GM03348 (cell line): ENCODE measurements at places on chromosomes 1 and 21.
A peak's percentile ranks its signal among the peaks of the same experiment; 100 is the strongest.

DNA sequence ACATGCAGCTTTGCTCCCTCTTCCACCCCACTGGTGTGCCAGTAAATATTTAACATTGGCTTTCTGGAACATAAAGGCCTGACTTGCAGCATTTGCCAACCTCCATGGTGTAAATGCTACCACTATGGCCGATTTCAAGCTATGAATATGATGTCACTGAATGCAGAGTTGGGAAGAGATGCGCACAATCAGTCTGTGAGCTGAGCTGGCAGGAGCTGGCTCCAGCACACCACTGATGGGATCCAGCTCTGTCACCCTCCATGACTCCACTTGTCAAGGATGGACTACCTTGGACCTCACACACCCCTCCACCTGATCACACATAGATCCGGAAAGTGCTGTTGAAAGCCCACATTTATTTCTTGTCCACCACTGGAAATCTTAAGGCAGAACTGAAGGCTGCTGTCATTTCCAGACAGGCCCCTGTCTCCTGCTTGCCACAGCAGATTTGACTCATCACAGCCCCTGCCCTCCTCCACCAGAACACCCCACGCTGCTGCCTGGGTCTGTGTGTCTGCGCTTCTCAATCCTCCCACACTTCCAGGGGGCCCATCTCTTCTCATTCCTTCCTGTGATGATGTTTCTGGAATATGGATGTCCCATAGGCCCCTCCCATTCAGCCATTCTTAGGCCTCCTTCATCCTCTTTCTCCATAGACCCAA, 82.2 kb upstream of the BCAR3 start:
- DNase-seq, result no peak

DNA sequence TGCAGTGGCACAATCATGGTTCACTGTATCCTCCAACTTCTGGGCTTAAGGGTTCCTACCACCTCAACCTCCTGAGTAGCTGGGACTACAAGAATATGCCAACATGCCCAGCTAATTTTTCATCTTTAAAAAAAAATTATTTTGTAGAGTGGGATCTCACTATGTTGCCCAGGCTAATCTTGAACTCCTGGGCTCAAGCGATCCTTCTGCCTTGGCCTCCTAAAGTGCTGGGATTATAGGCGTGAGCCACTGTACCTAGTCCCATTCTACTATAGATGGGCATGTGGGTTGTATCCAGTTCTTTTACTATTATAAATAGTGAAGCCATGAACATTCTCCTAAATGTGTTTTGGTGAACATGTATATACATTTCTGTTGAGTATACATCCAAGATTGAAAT, 57.9 kb upstream of the PAXBP1 start:
- no peak for DNase-seq

GRCh38 chr1:41370756-41371420, 9.7 kb downstream of the FOXO6 start:
- DNase-seq, result no peak

GRCh38 chr1:25113086-25113485, 119.2 kb downstream of the SYF2 start:
- DNase-seq, result no peak

DNA sequence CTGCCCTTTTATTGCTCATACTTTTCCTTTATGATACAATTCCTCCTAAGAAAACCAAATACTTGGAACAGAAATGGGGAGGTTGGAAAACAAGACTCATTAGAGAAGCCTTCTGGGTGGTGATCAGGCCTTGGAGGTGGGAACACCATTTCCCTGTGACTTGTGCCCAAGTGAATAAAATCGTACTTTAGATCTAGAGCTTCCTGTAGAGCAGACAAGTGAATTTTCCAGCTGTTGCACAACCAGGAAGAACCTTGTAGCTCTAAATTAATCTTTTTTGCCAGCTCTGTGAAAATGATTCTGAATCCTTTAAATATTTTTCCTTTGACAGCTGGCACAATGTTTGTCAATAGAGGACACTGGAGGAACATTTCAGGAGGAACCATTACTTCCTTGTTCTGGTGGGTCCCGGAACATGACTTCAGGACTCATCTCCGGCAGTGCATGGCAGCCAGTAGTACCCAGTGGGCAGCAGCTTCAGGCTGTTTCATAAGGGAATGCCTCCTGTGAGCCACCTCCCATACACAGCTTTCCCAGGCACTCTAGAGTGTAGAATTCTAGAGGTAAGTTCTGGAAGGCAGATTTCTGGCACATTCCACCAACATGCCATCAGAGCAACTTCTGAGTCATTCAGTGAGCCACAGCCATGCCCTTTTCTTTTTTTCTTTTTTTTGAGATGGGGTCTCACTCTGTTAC, 5.5 kb upstream of the SNAPIN start:
- peak; percentile 44 for DNase-seq

- DNase-seq, result no peak
Measured at GRCh38 chr1:159554696-159555095, 18.9 kb upstream of the OR10J5 start.

DNA sequence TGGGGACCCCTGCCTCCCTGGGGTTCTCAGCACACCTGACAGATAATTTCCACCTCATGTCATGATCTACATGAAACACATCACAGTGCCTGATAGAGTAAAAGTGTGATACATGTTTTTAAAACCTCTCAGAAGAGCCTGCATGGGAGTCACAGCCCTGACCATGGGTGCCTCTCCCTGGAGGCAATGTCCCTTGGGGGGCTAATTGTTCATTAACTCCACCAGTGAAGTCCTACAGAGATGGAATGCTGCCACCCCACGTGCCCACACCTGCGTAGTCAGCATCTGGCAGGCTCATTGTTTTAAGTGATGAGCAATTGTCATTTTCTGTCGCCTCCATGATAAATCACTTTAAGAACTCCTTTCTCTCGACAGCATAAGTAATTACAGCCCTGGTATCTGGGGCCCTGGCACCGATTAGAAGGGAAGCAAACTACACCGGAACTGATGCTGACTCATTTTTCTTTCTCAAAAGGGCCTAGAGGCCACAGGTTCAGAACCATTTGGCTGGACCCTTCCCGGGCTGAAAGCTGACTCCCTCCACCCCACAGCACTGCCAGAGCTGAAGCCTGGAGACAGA, 109.6 kb upstream of the GJB5 start:
- DNase-seq, result no peak

DNA sequence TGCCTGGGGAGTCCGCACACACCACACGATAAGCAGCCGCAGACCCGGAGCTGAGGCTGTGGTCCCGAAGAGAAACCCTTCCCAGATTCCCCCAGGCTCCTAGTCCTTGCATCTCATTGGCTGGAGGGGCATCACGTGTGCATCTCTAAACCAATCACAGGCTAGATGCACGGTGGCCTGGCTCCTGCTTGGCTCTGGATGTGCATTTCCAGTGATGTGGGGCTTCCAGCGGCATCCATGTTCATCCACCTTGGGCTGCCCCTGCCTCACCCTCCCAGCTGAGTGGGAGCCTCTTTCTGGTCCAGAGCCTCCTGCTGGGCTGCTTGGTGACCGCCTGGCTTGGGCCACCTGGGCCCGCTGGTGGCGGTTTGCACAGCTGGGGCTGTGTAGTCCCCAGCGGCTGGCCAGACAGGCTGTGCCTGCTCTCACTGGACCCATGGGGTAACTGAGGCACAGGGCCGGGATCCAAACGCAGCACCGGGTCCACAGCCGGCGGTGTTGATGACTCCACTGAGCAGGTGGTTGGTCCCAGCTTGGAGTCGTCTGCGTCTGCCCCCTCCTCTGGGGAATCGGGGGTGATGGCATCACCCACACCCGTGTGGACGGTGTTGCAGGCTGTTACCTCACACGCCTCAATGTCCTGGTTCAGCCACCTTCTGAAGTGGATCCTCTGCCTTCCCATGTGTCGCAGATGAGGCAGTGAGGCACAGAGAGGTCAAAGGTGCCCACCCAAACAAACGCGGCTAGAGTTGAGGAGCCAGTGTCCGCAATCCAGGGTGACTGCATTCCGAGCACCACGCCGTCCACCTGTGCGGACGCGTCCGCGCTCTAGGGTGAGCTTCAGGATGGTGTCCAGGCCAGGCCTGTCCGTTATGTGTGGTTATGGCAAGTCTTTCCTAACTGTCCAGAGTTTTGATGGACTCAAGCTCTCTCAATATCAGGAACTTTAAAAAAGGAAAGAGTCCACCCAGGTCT, 41.3 kb downstream of the COL6A1 start:
- peak; percentile 84 for DNase-seq

DNA sequence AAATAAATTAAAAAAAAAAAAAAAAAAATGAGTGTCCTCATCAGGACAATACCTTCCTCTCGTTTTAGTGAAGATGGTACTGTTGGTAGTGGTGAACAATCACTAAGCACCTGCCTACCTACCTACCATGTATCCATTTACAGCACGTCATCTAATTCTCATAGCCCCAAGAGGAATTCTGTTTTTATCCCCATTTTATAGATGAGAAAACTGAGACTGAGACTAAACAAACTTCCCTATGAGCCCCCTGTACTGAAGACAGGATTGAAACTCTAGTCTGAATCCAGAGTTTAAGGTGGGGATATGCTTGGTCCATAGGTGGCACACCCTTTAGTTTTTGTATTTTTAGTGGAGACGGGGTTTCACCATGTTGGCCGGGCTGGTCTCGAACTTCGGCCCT, 17.3 kb upstream of the THEMIS2 start:
- DNase-seq, result no peak

DNA sequence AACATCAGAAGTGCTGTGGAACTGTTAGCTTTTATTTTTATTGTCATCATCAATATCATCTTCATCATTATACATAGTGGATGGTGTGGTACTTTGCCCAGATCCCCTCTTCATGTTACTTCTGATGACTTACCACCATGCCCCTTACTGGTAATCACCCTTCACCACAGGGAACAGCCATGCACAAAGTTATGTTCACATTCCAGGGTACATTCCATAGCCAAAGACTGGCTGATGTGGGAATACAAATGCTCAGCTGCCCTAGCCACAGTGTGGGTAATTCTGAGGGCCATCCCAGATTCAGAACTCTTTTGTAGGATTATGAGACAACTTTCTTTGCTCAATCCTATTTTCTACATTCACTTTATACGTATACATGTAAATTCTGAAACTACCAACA, 691.3 kb upstream of the CXADR start:
- DNase-seq, result peak; percentile 33
